IMR-90 (cell line): ENCODE measurements at places on chromosomes 2 and 18. TPM values are rescaled to one million over a fixed set of nuclear protein-coding genes. Genes with fewer than 3 reads are reported as not detected.

GRCh38 chr2:219603771-219604170 is 6.1 kb downstream of the STK11IP start:
- no peak for DNase-seq

GRCh38 chr2:205464681-205465080 is 217.6 kb upstream of the NRP2 start:
- no peak for DNase-seq

- no peak for DNase-seq
These were observed 250.8 kb upstream of the ZEB2 start for GRCh38 chr2:144770616-144771230.

The EMILIN2 gene
- 0.14 and 0.34 TPM in 2 replicates for polyA plus RNA-seq

DNA sequence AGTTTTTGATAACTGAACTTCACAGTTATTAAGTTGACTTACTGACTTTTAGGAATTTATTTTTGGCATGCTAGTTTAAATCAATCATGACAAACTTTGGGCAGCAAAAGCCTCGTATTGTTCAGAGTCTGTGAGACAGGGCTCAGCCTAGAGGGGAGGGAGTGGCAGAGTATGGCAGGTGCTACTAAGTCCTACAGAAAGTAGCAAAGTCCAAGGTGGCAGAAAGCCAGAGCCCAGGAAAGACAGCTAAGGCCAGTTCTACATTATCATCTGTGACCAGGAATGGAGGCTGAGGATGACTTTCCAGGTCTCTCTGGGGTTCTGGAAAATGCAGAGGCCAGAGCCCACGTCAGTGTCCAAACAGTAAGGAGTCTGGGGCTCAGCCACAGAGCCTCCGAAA is 34.2 kb downstream of the CHST10 start:
- no peak for DNase-seq

DNA sequence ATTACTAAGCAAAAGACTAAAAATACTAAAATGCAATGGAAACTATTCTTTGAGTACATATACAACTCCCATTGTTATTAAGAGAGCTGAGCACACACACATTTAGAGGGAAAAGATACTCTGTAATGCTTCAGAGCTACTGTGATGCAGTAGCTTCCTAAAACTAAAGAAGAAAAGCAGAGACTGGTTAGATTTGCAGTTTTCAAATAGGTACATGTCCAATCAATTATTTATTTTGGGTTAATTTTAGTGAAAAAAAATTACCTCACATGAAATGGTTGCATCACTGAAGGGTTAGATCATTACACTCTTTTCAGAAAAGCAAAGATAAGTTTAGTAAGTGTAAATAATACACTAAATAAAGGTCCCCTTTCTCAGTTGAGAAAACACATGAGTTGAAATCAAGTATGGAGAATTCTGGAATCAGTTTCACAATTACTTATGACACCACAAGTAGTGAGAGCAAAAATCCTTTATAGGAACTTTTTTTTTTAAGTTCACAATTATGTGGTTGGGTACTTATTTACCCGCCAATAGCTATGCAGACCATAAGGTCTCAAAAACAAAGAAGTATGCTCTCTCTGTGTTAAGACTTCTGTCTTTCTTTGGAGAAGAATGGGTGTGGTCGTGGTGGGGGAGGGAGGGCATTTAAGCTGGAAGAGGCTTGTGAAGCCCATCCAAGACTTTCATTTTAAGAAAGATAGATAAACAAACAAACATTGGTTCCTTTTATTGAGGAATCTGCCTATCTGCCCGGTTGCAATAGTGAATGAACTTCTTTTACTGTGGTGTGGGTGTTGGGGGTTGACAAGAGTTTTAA is 25.3 kb upstream of the SERTAD2 start:
- no peak for DNase-seq

The COL3A1 gene
- 326 and 402 TPM in 2 replicates for polyA plus RNA-seq

- DNase-seq, result peak; percentile 18
These were observed 1.2 kb upstream of the CLASP1 start for GRCh38 chr2:121650315-121650930.

- DNase-seq, result no peak
These were observed 337.1 kb downstream of the DYSF start for GRCh38 chr2:71790226-71791060.

- DNase-seq, result no peak
These were observed 13.5 kb downstream of the PASK start for GRCh38 chr2:241135737-241136136.

DNA sequence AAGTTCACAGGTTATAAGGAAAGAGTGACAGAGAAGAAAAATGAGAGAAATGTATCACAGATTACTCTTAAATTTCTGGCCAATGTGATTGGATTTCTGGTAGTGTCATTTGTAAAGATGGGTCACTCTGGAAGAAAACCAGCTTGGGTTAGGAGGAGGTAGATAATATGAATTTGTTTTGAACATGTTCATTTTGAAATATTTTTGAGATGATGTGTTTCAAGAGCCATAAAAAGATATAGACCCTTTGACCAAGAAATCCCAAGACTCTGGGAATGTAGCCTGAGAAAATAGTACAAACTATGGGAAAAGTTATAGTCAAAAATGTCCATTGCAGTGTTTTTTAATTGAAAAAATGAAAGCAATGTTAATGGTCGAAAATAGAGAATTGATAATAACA is 70.7 kb downstream of the CALCRL start:
- DNase-seq, result peak; percentile 2

DNA sequence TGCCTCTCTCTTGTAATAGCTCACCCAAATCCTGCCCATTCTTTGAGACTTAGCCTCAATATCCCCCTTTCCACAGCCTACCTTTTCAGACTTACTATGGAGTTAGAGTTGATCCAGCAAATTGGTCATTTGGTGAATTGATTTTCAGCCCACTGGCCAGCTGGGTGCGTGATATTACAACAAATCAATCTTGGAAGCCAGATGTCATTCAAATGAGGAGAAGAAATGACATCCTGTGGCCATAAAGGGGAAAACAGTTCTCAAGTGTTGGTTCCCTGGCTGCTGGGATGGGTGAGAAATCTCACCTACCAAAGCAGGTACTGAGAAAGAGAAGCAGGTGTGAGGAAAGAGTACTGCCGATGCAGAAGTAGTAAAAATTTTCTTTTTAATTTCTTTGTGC is 36.7 kb upstream of the FOXI3 start:
- no peak for DNase-seq

DNA sequence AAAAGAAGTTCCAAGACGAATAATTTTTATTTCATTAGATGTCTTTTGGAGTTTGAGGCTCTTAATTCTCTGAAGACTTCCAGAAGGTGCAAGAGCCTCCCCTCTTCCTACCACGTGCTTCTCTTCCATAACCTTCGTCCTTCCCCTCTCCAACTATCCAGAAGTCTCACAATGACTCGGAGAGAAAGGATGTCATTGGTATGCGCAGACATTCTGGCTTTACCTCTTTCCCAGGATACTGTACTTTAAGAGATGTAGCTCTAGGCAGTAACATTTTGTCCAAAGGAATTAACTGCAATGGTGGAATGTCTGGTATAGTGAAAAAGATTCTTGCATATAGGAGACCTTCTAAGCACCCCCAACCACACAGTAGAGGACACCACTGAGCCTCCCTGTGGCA is 249.0 kb upstream of the OSR1 start:
- peak; percentile 63 for DNase-seq

- DNase-seq, result no peak
These were observed 18.6 kb upstream of the MARCO start for GRCh38 chr2:118923371-118923770.

GRCh38 chr2:168328421-168328820 is 81.0 kb upstream of the STK39 start:
- DNase-seq, result no peak

DNA sequence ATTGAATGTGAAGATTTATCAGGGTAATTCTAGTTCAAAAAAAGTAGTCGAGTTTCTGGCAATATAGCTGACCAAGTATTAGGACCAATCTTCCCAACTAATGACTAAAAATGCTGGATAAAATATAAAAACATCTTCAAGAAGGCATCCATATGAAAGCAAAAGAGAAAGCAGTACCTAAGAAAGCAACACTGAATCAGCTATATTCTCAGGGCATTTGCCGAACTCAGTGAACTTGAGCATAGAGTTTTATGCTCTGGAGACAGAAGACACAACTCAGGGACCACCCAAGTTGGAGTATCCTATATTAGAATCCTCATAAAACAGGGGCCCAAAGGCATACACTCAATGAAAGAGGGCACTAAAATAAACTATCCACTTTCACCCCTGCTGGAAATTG is 103.7 kb upstream of the HNRNPA3 start:
- DNase-seq, result no peak

DNA sequence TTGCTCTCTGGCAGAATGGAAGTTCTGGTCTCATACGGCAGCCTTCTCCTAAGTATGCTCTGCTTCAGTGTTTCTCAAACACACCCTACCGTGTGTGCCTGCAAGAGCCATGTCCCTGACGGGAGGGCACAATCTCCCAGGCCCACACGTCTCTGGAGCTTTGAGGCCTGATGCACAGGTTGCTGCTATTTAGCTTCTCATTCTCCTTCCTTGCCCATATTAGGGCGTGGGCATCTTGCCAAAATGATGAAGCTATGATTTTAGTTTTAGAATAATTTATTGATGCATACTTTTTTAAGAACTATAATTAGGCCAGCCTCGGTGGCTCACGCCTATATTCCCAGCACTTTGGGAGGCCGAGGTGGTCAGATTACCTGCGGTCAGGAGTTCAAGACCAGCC is 107.9 kb downstream of the RNF144A start:
- DNase-seq, result no peak

The DCDC2C gene
- polyA plus RNA-seq, result not detected in 2 replicates

The IL36G gene
- polyA plus RNA-seq, result not detected in 2 replicates

The IL1RN gene
- polyA plus RNA-seq, result not detected in 2 replicates

The CELF4 gene
- polyA plus RNA-seq, result not detected in 2 replicates

The PRKAG3 gene
- polyA plus RNA-seq, result not detected in 2 replicates

DNA sequence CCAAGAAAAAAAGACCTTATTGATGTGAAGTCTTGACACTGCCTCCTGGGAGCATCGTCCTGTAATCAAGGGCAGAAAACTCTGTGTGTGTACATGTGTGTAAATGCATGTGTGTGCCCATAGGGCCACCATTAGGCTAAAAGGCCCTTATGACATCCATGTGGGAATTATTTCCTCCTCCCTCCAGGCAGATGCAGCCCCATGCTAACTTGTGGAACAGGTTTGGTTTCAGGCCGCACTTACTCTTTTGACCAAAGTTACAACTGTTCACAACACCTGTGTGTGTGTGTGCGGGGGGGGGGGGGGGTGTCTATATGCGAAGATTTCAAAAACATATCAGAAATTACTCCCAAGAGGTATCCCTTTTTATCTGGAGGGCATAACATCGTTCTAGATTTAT is 87.4 kb upstream of the SLC14A2 start:
- no peak for DNase-seq

- DNase-seq, result no peak
These were observed 213.8 kb downstream of the BCL2 start for GRCh38 chr18:63105636-63106316.

DNA sequence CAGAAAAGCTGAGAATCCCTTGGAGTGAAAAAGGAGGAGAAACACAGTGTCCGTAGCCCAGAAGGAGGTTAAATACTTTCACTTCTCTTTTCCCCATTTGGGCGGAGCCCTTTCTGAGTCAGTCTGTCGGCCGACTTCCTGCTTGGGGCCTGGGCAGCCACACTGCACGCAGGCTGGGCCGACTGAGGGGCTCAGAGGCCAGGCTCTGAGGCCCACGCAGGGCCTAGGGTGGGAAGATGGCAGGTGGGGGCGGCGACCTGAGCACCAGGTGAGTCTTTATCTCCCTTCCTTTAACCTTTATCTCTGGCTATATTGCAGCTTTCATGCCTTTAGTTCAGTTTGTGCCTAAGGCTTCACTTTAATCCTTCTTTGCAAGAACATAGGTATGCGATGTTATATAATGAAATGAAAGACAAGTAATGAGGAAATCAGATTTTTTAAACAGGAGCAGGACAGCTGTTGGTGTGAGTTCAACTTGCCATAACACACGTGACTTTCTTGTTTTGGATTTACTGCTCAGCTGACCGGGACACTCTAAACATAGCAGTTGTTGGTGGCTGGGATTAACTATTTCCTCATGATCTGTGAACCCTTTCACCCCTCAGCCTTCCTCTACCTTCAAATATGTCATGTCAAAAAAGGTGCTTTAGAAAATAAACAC is at the start of gene SP100:
Gene SP100 (plus strand): TSS at position 141 of the 661 bp plus-strand sequence. CDS start 96 bp downstream, at position 237.
- DNase-seq, result peak; percentile 83

- no peak for DNase-seq
These were observed 22.9 kb downstream of the SOCS6 start for GRCh38 chr18:70311726-70312125.

DNA sequence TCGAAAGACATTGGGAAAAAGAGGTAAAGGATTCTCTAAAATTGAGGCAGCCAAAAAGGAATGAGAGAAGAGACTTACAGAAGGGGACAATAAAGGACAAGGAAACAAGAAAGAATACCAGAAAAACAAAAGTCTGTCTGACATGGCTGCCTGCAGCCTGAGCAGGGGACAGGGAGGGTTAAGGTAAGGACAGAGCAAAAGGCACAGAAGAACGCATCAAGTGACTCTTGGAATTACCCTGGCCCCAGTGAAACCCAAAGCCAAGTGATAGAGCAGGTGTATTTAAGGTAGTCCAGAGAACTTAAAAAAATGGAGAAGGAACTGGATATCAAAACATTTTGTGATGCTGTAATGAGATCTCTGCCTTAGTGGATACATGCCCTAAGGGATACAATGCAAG is 47.1 kb upstream of the XIRP2 start:
- no peak for DNase-seq

- DNase-seq, result no peak
These were observed 57.1 kb upstream of the OTOF start for GRCh38 chr2:26534865-26535662.
